ENCODE measurements at places on chromosomes 13 and 19. TPM values are rescaled to one million over a fixed set of nuclear protein-coding genes. Genes with fewer than 3 reads are reported as not detected.

MCEMP1 gene
- not detected for polyA plus RNA-seq

DNA sequence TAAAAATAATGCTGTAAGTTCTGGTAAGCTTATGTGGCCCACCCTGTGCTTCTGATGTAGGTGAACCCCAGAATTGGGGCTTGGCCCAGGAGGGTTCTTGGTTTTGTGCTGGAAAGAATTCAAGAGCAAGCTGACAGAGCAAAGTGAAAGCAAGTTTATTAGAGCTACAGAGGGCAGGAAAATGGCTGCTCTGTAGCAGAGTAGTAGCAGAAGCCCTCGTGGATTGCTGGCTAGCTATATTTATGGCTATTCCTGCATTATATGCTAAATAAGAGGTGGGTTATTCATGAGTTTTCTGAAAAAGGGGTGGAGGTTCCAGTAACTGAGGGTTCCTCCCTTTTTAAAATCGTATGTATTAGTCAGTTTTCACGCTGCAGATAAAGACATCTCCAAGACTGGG is 20.6 kb upstream of the ZNF599 start:
- DNase-seq: no peak

SRRM5 gene
- 0.26 TPM for polyA plus RNA-seq

DNA sequence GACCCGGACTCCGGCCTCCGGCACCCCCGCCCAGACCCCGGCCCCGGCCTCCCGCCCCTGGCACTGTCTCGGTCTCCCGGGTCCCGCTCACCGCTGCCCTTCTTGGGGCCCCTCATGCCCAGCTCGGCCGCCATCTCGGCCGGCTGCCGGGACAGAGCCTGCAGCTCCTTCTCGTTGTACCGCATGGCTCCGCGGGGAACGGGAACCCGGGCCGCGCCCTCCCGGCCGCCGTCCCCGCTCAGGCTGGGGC is 140 bp downstream of the PLEKHJ1 start:
- DNase-seq: no peak

- DNase-seq: peak; percentile 56
These were observed 14.6 kb upstream of the KCNN1 start for GRCh38 chr19:17951990-17952976.

GRCh38 chr13:75279834-75280369 is 202.1 kb downstream of the TBC1D4 start:
- no peak for DNase-seq

OLFM4 gene
- polyA plus RNA-seq: not detected

DNA sequence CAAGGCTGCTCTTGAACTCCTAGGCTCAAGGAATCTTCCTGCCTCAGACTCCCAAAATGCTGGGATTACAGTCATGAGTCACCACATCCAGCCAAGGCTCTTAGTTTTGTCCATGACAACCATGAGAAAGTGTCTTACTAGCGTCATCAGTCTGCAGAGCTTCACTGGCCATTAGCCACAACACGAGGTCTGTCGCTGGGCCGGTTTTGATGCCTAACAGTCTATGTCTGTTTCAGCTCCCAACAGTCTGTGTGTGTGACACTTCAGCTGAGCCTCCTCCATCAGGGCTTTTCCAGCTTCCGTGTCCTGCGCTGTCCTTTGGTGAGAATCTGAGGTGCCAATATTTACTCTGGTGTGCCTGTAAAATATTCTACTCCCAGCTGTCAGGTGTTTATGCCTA is 47.6 kb downstream of the CEP89 start:
- no peak for DNase-seq

DNA sequence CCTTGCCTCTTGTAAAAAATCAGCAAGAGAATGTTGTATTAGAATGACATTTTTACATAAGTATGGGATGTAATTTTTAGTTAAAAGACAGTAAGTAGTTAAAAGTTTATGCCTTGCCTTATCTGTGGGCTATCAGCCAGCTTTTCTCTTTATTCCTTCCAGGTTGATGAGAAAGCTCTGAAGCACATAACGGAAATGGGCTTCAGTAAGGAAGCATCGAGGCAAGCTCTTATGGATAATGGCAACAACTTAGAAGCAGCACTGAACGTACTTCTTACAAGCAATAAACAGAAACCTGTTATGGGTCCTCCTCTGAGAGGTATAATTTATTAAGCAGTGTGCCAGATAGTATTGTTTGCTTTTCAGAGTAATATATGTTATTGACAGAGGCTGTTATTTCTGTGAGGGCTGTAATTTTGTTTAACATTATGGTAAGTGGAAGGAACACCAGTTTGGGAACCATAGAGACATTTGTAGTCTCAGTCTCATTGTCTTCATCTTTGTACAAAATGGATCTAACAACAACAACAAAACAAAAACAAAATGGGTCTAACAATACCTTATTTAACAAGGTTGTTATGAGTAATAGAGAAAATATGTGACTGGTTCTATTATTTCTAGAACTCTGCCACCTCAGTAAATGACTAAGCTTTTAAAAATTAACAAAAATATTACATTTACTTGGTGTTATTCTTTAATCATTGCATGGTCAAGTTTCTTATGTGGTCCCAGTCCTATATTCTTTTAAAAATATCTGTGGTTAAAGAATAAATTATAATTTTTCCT is 112.8 kb downstream of the TDRD3 start:
- DNase-seq: no peak

- DNase-seq: peak; percentile 64
These were observed 13.6 kb downstream of the CFD start for GRCh38 chr19:873084-873483.

FPR3 gene
- not detected for polyA plus RNA-seq

- no peak for DNase-seq
These were observed 275.4 kb downstream of the DNAJC15 start for GRCh38 chr13:43298816-43299215.

- DNase-seq: no peak
These were observed 633.5 kb downstream of the SLITRK1 start for GRCh38 chr13:83248751-83249150.

DNA sequence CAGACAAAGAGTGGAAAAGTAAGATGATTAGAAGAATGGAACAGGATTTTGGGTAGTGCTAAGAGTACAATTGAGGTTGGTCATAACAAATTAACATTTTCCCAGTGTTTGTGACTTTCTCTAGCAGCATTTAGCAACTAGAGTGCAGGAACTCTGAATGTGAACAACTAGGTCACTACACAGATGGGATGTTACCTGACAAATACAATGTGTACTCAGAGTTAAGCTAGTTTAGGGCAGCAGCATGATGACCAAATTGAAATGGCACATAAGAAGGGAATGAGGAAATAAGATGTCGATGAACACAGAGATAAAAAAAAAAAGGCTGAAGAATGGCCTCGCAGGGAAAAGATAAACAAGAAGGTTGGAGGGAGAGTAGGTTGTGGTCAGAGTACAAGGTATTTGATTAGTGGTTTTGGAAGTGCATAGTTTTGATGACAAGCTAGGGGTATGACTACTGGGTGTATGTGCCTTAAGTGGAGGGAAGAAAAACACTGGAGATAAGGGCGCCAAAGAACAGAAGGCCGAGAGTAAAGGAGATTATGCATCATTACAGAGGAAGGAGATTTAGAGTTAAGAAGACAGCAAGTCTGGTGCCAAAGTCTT is 381.1 kb downstream of the FGF14 start:
- DNase-seq: no peak

GRCh38 chr19:14106840-14107239 is 10.7 kb downstream of the PRKACA start:
- DNase-seq: no peak

- DNase-seq: peak; percentile 99
These were observed at the start of gene CHMP2A for GRCh38 chr19:58554494-58555368. CHMP2A (minus strand) TSS chr19:58555105; CDS start chr19:58554212, 893 bp downstream.

UPF1 gene
- 24.6 TPM for polyA plus RNA-seq

IGFLR1 gene
- polyA plus RNA-seq: 96.7 TPM

FCHO1 gene
- polyA plus RNA-seq: 23.0 TPM

DNA sequence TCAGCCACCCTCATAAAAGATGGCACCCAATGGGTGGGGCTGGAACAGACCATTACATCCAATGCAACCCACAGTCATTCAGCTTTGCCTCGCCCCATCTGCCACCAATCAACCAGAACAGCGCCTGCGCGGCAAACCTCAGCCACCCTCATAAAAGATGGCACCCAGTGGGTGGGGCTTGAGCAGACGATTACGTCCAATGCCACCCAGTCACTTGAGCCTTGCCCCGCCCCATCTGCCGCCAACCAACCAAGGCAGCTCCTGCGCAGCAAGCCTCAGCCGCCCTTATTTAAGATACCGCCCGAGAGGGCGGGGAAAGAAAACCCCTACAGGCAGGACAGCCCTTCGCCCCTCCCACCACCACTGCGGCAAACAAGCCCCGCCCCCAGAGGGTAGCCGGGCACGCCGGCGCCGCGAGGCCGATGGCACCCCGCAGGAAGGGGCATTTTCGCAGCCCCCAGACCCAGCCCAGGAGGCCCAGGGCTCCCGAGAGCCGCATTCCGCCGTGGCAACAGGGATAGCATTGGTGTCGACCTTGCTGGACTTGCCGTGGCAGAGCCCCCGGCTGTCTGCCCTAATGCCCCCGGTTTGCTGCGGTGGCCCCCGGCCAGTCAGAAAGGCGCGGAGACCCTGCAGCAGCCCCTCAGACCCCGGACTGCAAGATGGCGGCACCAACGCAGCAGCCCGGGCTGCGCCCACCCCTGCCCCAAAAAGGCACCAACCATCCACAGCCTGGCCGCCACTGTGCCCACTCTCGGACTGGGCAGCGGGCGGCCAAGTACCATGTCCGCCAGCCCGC is 675 bp downstream of the PEG3 start:
- no peak for DNase-seq

- DNase-seq: no peak
These were observed 30.3 kb downstream of the OXGR1 start for GRCh38 chr13:96963786-96964475.

DNA sequence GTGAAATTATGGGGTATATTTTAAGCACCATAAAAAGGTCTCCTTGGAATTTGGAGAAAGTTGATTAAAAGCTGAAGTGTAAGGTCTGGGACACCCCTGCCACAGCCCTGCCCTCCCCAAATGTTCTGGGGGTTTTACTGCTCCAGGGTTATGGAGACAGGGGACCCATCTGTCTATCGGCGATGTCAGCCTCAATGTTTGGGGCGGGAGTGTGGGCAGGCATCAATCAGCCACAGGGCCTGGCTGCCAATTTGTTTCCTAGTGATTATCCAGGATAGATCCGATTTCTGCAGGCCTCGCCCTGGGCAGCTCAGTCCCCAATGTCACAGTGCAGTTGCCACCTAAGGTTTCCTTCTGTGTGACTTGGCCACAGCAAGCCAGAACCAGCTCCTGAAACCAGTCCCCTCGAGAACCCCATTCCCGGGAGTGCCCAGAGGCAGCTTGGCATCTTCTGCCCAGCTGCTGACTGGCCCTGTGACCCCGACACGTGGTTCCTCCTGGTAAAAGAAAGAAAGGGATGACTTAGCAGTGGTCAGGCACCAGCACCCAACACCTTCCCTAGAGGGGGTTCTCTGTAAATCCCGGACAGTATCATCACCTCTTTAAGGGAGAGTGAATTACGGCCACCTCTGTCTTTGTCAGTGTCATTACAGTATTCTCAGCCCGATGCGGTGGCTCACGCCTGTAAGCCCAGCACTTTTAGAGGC is 41.6 kb downstream of the MYO9B start:
- DNase-seq: no peak

BORA gene
- 7.8 TPM for polyA plus RNA-seq
